Fibroblast of villous mesenchyme (primary cell): ENCODE measurements at places on chromosomes 4 and X.

GRCh38 chrX:105063743-105064142, 156.8 kb downstream of the TEX13A start:
- no peak for DNase-seq

GRCh38 chr4:66585767-66586166, 915.5 kb upstream of the EPHA5 start:
- DNase-seq: no peak

GRCh38 chrX:132489578-132490419, 961 bp upstream of the MBNL3 start:
- DNase-seq: no peak

- peak; percentile 59 for DNase-seq
Observed at GRCh38 chr4:25310066-25310802, 2.3 kb upstream of the ZCCHC4 start.

DNA sequence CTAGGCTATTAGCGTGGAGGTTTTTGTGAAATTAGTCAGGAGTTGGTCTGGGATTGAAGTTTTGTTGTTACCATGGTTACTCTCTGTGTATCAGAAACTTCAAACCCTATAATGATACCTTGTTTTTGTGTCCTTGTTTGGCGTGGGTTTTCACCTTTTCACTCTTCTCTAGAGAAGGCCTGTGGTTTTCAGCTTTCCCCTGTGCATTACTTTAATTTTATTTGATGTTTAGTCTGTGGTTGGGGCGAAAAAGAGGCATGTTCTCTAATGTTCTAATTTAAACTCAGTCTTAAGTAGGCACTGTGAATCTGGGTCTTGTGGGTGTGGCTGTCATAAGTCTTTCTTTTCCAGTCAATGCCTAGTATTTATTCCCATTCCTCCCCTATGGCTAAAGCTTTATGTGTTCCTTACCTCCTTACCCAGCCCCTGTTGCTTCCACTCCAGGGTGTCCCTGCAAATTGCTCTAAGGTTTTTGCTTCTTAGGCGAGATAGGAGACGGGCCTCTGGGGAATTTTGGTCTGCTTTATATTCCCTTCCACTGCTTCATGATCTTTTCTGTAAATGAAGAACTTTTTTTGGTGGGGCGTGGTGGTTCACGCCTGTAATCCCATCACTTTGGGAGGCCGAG, 326.3 kb upstream of the ZCCHC13 start:
- no peak for DNase-seq

DNA sequence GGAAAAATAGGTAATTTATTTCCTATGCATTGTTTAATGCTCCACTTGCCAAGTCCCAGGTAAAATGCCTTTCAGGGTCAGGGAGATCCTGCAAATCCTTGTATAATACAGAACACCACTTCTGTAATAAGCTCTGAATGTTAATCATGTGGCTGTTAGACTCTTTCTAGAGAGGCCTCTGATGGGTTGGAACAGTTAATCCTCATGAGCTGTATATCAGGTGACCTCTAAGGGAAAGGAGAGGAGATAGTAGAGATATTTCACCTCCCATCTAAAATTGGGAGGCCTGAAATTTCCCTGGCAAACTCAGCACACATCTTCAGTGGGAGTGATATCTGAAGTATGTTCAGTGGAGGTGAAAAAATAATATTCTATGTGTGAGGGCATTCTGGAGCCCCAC, 210.6 kb upstream of the WDFY3 start:
- DNase-seq: no peak

DNA sequence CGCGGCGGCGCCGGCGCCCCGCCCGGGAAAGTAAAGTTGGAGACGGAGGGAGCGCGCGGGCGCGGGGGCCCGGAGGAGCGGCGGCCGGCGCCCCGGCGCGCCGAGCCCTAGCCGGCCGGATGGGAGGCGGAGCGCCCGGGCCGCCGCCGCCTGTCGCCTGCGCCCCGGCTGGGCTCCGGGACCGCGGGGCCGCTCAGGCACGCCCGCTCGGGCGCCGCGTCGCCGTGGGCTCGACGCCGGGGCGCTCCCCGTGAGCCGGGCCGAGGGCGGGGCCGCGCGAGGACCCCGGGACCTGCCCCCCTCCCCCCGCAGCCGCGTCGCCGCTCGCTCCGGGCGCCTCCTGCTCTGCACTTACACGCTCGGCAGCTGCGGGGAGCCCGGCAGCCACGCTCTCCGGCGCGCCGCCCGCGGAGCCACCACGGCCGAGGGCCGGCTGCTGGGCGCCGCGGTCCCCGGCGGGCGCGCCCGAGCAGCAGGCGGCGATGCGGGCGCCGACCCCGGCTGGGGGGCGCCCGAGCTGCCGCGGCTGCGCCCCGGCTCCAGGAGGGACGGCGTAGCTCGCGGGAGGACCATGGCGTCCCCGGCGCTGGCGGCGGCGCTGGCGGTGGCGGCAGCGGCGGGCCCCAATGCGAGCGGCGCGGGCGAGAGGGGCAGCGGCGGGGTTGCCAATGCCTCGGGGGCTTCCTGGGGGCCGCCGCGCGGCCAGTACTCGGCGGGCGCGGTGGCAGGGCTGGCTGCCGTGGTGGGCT, at the start of gene ADRA2C:
TSS of gene ADRA2C (plus strand) at position 350 of the 749 bp plus-strand sequence. CDS start at position 572, 222 bp downstream.
- peak; percentile 38 for DNase-seq

GRCh38 chr4:58658701-58659100, 1548.5 kb upstream of the IGFBP7 start:
- DNase-seq: no peak

- no peak for DNase-seq
Observed at GRCh38 chrX:72115380-72115779, 16.3 kb downstream of the RTL5 start.

DNA sequence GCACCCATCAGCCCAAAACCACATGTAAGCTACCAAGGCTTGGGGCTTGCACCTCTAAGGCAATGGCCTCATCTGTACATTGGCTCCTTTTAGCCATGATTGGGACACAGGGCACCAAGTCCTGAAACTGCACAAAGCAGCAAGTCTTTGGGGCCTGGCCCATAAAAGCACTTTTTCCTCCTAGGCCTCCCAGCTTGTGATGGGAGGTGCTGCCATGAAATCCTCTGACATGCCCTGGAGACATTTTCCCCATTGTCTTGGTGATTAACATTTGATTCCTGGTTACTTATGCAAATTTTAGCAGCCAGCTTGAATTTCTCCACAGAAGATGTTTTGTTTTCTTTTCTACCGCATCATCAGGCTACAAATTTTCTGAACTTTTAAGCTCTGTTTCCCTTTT, 58.5 kb upstream of the PABPC4L start:
- no peak for DNase-seq

DNA sequence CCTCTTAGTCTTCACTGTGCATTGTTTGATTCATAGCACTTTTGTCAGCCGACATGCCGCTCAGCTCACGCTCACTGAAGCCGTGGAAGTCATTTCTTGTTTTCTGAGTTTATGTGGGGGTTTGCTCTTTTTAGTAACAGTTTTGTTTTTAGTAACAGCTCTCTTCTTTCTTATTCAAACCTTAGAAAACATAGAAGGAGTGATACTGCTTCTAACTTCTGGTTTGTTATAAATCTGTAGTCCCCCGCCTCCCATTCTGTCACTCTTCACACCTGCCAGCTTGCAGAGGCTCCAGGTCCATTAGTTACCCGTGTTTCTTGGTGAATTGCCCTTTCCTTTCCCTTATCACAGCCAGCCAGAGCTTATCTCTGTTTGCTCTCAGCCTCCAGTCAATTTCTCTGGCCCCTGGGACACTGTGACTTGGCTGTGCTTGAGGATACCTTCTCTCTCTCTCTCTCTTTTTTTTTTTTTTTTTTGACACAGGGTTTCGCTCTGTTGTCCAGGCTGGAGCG, 50.5 kb downstream of the GRK4 start:
- no peak for DNase-seq
